ENCODE measurements at places on chromosomes 4 and X.

- no peak for DNase-seq
These were observed 2.2 kb downstream of the PLXNA3 start for GRCh38 chrX:154460326-154460725.

DNA sequence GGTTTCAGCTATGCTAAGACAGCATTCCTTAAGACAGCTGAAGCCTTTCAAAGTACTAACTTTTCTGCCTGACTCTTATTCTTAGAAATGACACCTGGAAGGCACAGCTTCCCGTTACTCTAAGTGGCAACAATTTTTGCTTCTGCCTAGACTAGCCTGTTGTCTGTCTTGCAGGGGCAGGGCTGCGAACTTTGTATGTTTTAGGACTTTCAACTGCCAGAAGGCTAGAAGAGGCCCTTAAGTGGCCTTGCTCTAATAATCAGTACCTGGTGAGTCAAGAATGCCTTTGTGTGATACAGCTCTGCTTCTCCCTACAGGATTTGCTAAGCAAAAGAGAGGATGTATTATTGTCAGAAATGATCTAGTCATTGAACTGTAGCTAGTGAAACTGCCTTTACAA, 30.0 kb upstream of the TFDP3 start:
- DNase-seq = no peak

DNA sequence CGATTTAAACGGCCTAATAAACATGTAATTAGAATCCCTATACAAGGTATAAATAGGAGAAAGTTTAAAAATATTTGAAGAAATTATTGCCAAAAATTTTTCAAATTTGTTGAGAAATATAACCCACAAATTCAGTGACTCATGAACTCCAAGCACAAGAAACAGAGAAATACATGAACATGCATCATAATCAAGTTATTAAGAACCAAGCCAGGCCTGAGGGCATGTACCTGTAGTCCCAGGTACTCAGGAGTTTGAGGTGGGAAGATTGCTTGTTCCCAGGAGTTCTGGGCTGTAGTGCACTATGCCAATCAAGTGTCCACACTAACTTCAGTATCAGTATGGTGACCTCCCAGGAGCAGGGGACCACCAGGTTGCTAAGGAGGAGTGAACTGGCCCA, 341.9 kb downstream of the CAMK2D start:
- DNase-seq = no peak

- no peak for DNase-seq
These were observed 46.1 kb downstream of the TMEM150C start for GRCh38 chr4:82515705-82516104.

DNA sequence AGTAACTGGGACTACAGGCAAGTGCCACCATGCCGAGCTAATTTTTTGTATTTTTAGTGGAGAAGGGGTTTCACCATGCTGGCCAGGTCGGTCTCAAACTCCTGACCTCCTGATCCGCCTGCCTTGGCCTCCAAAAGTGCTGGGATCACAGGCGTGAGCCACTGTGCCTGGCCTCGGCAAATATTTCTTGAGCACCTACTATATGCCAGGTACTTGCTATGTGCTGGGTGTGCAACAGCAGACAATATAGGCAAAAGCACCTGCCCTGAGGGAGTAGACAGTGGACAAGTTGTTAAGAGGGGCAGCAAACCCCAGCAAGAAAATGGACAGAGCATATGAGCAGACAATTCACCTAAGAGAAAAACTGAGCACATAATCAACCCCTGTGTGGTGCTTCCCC, 51.0 kb upstream of the CDKN2AIP start:
- DNase-seq = no peak

- no peak for DNase-seq
These were observed 602.8 kb downstream of the INPP4B start for GRCh38 chr4:142243255-142243654.

- DNase-seq = no peak
These were observed 9.2 kb upstream of the HMX1 start for GRCh38 chr4:8880851-8881250.

DNA sequence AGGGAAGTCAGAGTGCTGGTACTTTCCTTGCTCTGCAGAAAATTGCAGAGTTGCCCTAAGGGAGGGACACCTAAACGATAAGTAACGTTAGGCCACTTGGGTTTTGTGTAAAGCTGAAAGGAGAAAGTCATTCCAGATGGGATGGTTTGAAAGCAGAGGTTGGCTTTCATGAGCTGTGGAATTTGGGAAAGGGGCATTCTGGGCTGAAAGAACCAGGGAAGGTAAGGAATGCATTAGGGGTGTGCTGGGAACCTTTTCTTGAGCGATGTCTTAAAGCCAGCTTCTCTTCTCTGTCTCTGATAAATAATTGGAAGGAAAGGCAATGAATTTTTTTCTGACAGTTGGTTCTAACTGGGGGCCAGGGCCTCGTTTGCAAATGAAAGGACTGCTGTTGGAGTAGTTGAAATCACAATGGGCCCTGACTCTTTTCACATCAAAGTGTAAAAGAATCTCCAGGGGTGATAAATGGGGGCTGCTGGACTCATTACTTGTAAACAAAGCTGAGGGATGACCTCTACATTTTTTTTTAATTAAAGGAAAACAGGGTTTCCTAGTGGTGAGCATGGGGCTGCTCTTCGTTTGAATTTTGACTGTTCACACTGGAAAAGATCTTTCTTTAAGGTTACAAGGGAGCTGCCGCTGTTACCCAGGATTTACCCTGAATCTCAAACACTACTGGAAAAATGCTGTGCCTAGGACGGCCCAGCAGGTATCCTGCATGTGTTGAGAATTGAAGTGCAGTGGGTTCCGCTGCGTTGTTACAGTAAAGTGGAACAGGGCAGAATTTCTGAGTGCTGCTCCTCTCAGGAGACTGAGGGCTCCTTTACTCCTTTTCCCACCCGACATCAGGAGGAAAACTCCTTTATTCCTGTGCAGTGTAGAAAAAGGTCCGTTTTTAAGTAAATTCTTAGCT, 25.0 kb downstream of the AFF1 start:
- DNase-seq = no peak

DNA sequence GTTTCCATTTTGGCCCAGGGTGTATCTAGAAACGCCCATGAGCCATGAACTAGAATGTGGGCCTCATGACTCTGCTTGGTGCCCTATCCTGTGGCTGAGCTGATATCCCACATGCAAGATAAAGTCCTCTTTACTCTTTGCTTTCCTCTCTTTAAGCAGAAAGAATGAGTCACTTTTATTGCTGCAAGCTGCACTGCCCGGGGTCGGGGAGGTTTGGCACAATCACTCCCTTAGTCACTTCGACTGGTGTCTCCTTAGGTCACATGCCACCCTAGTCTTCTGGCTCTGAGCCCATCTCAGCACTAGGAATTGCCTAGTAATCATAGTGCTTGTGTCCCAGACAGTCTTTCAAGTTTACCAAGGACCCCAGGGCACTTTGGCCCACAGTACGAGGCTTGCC, 75.1 kb upstream of the CXorf66 start:
- no peak for DNase-seq

DNA sequence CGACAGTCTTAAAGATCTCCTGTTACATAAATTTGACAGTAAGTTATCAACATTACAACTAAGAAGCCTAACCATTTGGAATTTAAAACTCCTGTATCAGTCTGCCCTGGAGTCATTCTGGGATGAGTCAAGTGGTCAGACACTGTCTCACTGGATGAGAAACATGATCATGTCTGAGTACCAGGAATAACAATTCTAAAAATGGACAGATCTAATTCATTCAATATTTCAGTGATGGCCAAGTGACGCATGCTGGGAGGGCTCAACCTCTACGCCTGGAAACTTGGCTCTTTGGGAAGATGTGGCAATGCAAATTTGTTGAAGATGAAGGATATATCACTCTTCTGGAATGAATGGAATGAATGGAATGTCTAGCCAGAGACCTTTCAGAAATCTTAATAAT, 1427.2 kb downstream of the STIM2 start:
- no peak for DNase-seq

- DNase-seq = no peak
These were observed 1017.6 kb upstream of the HS3ST1 start for GRCh38 chr4:12446256-12446655.

- no peak for DNase-seq
These were observed 48.8 kb downstream of the CLDN34 start for GRCh38 chrX:10015723-10016518.

DNA sequence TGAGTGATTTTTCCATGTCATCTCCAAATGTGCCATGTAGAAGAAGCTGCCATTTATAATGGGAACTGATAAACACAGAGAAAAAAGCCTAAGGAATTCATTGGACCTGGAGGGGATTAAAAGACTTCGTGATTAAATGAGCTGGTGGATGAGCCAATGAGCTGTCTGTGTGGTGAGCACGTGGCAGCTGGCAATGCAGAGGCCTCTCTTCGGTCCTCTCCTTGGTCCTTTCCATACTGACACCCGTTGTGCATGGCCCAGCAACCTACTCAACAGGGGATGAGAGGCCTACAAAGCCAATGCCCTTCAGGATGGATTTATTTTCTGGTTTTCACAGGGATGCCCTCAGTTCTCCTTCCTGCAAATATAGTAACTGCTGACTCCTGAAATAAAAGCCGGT, 87.7 kb upstream of the STS start:
- DNase-seq = no peak

GRCh38 chr4:41294445-41295062, 37.8 kb downstream of the UCHL1 start:
- no peak for DNase-seq

DNA sequence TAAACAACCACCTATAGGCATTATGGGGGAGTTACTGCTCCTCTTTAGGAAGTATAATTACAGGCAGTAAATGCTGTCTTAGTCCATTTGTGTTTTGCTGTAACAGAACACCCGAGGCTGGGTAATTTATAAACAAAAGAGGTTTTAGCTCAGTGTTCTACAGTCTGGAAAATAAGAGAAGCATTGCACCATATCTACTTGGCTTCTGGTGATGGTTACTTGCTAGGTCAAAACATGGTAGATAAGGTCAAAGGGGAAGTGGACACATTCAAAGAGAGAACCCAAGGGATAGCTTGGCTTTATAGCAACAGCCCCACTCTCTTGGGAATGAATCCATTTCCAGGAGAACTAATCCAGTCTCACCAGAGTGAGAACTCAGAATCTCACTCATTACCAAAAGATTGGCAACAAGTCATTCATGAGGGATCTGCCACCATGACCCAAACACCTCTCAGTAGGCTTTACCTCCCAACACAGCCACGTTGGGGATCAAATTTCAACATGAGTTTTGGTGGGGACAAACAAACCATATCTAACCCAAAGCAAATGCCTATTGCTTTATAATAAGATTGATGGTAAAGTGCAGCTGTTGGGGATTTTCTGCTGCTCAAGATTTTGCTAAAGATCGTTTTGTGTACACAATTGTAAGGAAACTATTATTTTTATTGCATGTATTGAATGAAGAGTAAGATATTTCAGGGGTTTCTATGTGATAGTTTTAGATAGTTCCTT, 32.6 kb downstream of the STAG2 start:
- DNase-seq = no peak

- DNase-seq = no peak
These were observed 89.7 kb upstream of the TFDP3 start for GRCh38 chrX:133307637-133308498.

DNA sequence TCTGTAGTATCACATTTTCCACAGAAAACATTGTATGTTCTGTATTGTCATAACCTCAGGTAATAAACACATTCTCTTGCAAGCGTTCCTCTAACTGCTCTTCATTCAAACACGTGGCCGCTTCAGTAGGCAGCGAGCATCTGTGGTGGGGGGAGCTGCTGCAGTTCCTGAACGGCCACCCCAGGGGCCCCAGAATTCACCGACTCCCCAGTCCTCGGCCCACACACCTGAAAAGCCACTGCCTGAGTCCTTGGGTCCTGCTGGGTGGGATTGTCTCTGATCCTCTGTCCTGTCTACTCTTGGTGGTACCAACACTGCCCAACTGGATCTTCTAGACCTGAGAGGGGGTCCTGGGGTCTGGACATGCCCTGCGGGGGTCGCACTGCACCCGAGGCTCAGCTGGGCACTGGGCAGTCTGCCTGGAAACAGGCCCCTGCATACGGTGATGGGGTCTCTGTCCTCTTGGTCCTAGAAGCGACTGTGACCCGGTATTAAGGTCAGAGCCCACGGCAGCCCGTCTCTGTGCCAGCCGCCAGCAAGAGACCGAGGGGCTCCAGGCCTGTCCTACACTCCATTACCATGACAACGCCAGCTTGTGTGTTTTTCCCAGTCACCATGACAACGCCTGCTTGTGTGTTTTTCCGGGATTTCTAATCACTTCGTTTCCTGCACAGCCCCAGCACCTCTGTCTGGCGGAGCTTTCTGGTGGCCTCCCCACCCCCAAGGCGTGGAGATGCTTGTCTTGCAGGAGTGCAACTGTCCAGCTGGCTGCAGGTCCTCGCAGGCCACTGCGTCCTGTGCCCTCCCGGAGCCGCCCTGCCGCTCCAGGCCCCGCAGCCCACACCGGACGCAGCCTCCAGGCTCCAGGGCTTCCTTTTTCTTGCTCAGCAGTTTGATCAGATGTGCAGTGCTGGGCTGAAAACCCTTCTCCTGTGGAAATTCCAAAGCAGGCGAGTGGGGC, 16.0 kb downstream of the CTBP1 start:
- DNase-seq = no peak

- no peak for DNase-seq
These were observed 26.1 kb upstream of the LONRF3 start for GRCh38 chrX:118948270-118948669.

- no peak for DNase-seq
These were observed 13.0 kb upstream of the TMEM144 start for GRCh38 chr4:158197194-158197776.

DNA sequence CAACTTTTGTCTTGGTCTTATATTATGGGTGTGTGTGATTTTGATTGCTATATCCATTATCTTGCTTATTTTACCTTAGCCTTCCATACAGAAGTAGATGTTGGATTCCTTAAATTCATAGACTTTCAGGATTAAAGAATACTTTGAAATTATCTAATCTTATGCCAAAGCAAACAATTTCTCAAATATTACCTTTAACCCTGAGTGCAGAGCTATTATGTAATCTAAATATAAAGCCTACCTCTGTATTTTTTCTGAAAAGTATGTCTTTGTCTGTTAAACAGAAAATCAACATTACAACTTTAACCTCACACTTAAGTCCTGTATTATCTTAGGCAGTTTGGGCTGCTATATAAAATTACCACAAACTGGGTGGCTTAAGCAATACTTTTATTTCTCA, 782.5 kb downstream of the STIM2 start:
- no peak for DNase-seq

DNA sequence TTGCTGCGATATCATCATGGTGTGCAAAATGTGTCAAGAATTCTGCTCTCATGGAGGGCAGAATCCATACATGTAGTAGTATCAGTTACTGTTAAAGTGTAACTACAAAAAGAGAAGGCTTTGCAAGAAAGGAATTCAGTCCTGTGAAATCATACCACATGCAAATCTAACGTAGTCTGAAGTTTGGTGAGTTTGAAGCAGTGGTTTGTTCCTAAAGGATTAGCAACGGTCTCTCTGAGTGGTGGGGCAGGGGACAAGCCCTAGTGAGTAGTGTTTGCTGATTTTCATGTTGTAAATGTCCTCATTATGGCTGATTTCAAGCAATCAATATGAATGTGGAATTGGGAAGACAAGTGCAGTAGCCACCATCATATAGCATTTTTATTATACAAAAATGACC, 47.1 kb upstream of the CLNK start:
- DNase-seq = no peak

Data from GDM1 (cell line).